Suprapubic skin (tissue), 4 donors: ENCODE measurements at places on chromosomes 5 and 9. TPM values are rescaled to one million over a fixed set of nuclear protein-coding genes. Genes with fewer than 3 reads are reported as not detected.

DNA sequence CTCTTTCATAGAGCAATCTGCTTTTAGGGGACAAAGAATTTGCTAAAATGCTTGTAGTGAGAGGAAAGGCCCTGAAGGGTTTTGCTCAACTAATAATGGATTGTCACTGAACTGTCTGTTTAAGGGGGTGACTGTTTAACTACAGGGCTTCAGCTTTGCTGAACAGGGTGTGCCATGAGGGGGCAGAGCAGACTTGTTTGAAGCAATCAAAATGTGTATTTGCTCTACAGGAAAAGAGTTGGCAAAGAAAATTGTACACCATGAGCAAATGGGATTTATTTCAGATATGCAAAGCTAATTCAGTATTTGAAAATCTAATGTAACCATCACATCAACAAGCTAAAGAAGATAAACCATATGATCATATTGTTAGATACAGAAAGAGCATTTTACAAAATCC, 154.3 kb downstream of the GABRG2 start:
- H3K27me3 ChIP-seq, result no peaks in the 10 kb centered on the region
- no peak overlapping the region for H3K4me3 ChIP-seq
- no peaks in the 10 kb centered on the region for H3K36me3 ChIP-seq
- H3K27ac ChIP-seq, result no peak overlapping the region

Gene GNAQ
- 16.5 TPM for total RNA-seq

- no peak overlapping the region for H3K4me3 ChIP-seq
- H3K36me3 ChIP-seq, result no peaks in the 10 kb centered on the region
- no peak overlapping the region for H3K27ac ChIP-seq
- H3K4me1 ChIP-seq, result no peaks in the 10 kb centered on the region
- H3K27me3 ChIP-seq, result no peaks in the 10 kb centered on the region
Measured at GRCh38 chr5:57434227-57434640, 48.4 kb downstream of the ACTBL2 start.

- no peak for DNase-seq
- H3K27me3 ChIP-seq, result no peaks in the 10 kb centered on the region
- peak overlapping the region; percentile 89 for H3K27ac ChIP-seq
- H3K4me3 ChIP-seq, result peak overlapping the region; percentile 83
- no peaks in the 10 kb centered on the region for H3K36me3 ChIP-seq
- H3K4me1 ChIP-seq, result peaks cover 24% of the 10 kb centered on the region
Measured at GRCh38 chr5:37249815-37250164, 614 bp upstream of the CPLANE1 start.
